ENCODE measurements at places on chromosomes 11 and 22. TPM values are rescaled to one million over a fixed set of nuclear protein-coding genes. Genes with fewer than 3 reads are reported as not detected.

Gene OR5B12
- not detected for total RNA-seq

Gene EI24
- total RNA-seq = 120 TPM

Gene PRR33
- total RNA-seq = not detected

Gene PYGM
- total RNA-seq = 3.1 TPM

Gene GLYAT
- total RNA-seq = not detected

Gene CARD18
- not detected for total RNA-seq

Gene ATF4
- 264 TPM for total RNA-seq

Gene GP1BB
- 1.00 TPM for total RNA-seq

Measured in smooth muscle cell of bladder (primary cell).